PC-3 (cell line): ENCODE measurements at places on chromosomes 13 and 19.

- no peak for DNase-seq
These were observed 111.3 kb downstream of the ZDHHC20 start for GRCh38 chr13:21347753-21348318.

- peak; percentile 29 for DNase-seq
These were observed 1.3 kb downstream of the ZNF616 start for GRCh38 chr19:52138278-52138982.

GRCh38 chr19:1839658-1840540, 8.4 kb downstream of the REXO1 start:
- DNase-seq = no peak

DNA sequence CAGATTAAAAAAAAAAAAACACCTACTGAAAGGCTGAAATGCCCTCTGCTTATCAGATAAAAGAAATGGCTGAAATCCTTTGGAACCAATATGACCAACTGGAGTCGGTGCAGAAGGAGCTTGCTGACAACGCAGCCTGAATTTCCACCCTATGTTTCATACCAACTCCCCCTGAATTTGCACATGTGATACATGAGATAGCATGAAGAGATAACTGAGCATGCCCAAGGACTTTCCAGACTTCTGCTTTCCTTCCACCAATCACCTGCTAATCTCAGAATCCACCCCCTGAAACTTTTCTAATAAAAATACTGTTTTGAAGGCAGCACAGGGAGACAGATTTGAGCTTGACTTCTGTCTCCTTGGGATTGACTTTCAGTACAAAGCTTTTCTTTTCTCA, 32.2 kb upstream of the WDFY2 start:
- no peak for DNase-seq
